Stimulated activated CD8-positive, alpha-beta memory T cell treated with anti-CD3 and anti-CD28 coated beads, Interleukin-2, amount 100 ng/mL, for 1 hour (primary cell): ENCODE measurements at places on chromosomes 2 and 18.

DNA sequence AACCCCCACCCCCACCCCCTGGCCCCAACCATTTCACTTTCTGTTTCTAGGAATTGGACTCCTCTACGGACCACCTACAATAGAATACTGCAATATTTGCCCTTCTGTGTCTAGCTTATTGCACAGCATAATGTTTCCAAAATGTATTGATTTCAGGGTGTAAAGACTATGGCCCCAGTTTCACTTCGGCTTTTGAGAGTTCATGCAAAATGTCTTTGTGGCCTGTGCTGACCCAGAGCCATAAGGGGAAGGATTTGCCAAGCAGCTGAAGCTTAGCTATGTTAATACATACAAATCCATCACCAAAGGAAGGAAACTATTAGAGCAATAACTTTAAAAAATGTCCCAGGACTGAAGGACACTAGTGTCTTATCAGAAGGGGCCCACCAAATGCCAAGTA lies 11.2 kb upstream of the ATP9B start:
- no peak for DNase-seq

GRCh38 chr2:233699424-233700027 lies 6.8 kb downstream of the UGT1A6 start:
- DNase-seq = no peak

GRCh38 chr2:197358931-197359330 lies 48.4 kb upstream of the ANKRD44 start:
- no peak for DNase-seq

DNA sequence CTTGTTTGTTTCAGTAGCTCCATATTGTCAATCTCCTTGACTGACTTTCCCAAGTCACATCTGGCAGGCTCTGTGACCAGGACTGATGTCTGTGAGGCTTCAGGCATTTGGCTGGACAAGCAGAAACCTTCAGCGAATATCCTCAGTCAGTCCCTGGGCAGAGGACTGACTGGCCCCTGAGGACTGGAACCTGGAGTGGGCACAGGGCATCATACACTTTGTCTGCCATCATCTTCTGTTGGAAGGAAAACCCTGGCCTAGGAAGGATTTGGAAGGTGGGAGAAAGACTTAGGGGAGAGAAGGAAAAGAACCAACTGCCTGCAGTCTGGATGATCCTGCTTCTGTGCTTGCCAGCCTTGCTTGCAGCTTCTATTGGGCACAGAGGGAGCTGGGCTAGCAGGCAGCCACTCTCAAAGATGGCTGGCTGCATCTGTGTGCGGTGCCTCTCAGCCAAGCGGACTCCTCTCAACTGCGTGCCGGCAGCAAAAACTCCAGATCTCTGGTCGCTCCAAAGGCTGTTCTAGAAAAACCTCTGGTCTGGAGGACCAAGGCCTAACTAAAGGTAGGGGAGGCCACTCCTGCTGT lies 126.8 kb downstream of the MARCHF4 start:
- DNase-seq = no peak

DNA sequence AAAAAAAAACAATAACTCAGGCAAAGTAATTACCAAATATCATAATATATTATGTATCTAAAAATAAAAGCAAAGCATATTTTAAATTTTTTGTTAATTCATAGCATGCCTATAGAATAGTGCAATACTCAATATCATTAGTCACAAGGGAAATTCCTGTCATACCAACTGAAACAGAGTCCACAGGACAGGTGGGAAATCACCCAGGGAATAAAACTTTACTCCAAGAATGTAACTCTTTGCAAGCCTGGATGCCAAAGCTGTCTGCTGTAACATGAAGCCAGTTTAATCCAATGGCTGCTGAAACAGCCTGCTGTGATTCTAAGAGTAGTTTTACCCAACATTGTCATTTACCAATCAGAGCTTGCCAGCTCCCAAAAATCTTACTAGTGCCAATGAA lies 40.0 kb upstream of the SULT1C3 start:
- DNase-seq = no peak

- no peak for DNase-seq
Observed at GRCh38 chr2:239257511-239257937, 143.3 kb downstream of the HDAC4 start.

DNA sequence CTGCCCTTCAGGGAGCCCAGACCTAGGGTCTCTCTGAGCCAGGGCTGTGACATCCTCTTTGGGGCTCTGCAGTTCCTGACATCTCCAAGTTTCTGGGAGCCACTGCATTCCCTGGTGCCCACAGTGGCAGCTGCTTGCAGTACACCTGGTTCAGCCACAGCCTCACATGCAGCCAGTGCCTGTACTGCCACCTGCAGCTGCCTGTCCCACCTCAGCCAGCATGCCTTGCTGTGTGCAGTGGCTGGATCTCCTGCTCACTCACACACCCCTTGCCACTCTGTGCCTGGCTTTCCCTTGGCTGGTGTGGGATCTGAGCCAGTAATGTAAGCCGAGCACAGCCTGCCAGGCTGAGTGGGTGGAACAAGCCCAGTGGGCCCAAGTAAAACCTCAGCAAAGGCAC lies 1288.7 kb downstream of the CNTNAP5 start:
- no peak for DNase-seq
